Pulmonary artery endothelial cell (primary cell): ENCODE measurements at places on chromosomes 7 and 10. TPM values are rescaled to one million over a fixed set of nuclear protein-coding genes. Genes with fewer than 3 reads are reported as not detected.

CAMK2B gene
- total RNA-seq: 1.7 and 2.7 TPM in 2 replicates

ADRB1 gene
- total RNA-seq: 0.13 and 0.28 TPM in 2 replicates

OPALIN gene
- not detected in 2 replicates for total RNA-seq

DLX6 gene
- total RNA-seq: not detected in 2 replicates

ZPBP gene
- total RNA-seq: not detected in 2 replicates

DNAH11 gene
- total RNA-seq: 0.07 and 1.3 TPM in 2 replicates

TRIM73 gene
- total RNA-seq: 0.67 and 0.73 TPM in 2 replicates

NAT16 gene
- total RNA-seq: not detected in 2 replicates

STK31 gene
- total RNA-seq: 0.07 TPM in 1 of 2 replicates, not detected in the other
